ENCODE measurements at places on chromosomes 1 and 21.
A peak's percentile ranks its signal among the peaks of the same experiment; 100 is the strongest.

- DNase-seq = no peak
These were observed 593 bp upstream of the CD53 start for GRCh38 chr1:110872366-110872744.

DNA sequence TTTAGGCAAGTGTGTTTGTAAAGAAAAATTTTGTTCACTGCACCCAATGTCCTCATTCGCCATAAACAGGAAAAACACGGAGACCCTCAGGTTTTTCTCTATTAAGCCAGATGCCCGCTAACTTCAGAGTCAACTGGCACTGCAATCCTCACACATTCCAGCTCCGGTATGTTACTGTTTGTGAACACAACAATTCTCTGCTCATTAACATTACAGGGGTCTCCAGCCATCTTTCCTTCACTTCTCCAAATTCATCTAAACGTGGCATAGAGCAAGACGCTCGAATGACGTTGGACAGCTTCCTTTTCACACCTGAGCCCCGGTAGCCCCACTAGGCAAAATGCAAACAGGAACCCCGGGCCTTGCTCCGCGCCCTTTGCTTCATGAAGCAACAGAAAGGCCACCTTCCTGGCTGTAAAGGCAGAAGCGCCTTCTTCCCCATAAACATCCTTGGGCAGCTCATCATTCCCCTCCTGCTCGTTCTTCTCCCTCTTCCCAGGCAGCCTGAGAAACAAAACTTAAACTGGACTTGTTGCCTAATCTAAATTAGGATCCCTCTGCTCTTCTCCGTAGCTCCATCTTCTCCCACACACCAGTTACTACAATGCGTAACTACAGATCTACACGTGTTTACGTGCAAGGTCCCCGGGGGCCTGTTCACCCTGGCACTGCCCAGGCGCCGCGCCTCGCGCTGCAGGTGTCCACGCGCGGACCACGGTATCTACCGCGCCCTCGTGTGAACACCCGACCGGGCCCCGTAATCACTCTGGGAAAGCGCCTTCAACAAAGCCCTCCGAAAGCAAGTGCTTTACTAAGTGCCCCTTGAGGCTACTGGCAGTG, 1.2 kb downstream of the LBR start:
- no peak for DNase-seq

DNA sequence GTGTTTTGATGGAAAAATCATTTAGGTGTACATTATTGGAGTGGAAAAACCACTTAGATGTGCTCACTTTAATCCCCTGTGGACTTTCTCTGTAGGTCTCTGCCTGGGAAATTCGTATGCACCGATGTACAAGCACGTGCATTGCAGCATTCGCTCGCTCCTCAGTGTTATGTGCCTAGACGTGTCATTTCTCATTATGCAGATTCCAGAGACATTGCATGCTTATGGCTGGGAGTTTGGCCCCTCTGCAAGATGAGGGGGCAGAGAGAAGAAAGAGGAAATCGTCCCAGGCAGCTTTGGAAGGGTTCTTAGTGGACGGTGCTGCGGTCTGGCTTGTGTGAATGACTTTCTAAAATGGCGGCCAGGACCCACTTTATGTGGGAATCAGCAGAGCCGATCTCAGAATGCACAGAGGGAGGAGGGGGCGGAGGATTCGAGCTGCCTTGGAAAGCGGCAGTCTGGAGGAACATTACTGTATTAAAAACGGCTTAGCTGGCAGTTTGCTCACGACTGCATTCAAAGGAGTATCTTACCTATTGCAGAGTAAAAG, 2.3 kb downstream of the SPEN start:
- peak; percentile 14 for DNase-seq

GRCh38 chr1:24057171-24057570, 54.8 kb downstream of the MYOM3 start:
- no peak for DNase-seq

GRCh38 chr1:166272155-166272554, 105.4 kb upstream of the FAM78B start:
- no peak for DNase-seq

GRCh38 chr1:12359359-12360133, 129.7 kb downstream of the VPS13D start:
- no peak for DNase-seq

GRCh38 chr1:109199710-109200109, 14.0 kb upstream of the SARS1 start:
- no peak for DNase-seq

DNA sequence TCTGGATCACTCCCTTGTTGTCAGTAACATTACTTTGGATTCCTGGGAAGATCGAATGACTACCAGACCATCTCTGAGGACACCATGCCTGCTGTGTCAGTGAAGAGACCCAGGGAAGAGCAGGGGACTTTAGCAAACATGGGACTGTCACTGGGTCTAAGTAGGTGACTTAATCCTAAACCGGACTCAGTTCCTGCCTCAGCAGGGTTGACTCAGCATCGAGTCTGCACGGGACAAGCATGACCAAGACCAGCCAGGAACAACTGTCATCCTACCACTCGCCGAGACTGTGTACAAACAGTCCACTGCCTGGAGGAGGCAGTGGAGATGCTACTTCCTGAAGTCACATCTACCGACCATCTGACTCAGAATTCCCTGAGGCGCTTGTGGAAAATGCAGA, 53.2 kb upstream of the RAB4A start:
- no peak for DNase-seq

DNA sequence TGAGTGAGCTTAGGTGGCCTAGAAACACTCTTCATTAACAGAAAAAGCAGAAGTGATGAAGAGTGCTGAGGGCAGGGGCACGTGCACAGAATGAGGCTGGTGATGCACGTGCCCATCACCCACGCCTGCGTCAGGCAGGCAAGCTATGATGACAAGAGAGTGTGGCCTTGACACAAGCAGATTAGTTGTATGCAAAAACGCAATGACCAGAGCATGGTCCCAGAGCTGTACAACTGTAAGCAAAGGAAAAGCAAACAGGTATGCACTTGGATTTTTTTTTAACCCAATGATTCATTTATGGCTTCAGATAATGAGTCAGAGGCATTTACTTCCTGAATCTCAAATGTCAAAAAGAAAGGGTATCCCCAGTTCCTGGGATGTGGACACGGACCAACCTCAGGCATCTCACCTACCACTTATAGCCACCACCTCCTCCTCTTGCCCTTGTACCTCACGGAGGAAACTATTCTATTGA, 9.1 kb upstream of the TMEM61 start:
- DNase-seq = no peak
